ENCODE measurements at places on chromosomes 5 and 9. TPM values are rescaled to one million over a fixed set of nuclear protein-coding genes. Genes with fewer than 3 reads are reported as not detected.

Gene PPIC
- total RNA-seq: 30.3 TPM

Gene LRRC70
- 0.16 TPM for total RNA-seq

Gene CER1
- total RNA-seq: not detected

Gene PRSS3
- 0.89 TPM for total RNA-seq

Gene ZNF658
- total RNA-seq: 1.5 TPM

Gene FOXD1
- 72.4 TPM for total RNA-seq

Gene C5orf58
- total RNA-seq: not detected

Gene POLR1E
- 19.5 TPM for total RNA-seq

Gene ZBED3
- 3.3 TPM for total RNA-seq

Gene ECSCR
- not detected for total RNA-seq

Gene JADE2
- 30.1 TPM for total RNA-seq

Gene RPS14
- 2,035 TPM for total RNA-seq

Gene TLR4
- total RNA-seq: 12.2 TPM

Gene MCIDAS
- total RNA-seq: not detected

Gene SPATA31D4
- not detected for total RNA-seq

Gene ARSK
- 6.5 TPM for total RNA-seq

Gene GPRIN1
- total RNA-seq: 7.6 TPM

Gene SPATA6L
- total RNA-seq: 2.1 TPM

Gene CARTPT
- not detected for total RNA-seq

Gene TEK
- total RNA-seq: 0.98 TPM

Gene PCDHGA5
- total RNA-seq: 1.5 TPM

Gene FYB1
- not detected for total RNA-seq

Gene SAP30L
- total RNA-seq: 13.7 TPM

Gene TMEM232
- 1.3 TPM for total RNA-seq

Gene GRIA1
- not detected for total RNA-seq

Gene PCSK1
- total RNA-seq: not detected

Gene PCAT7
- total RNA-seq: 0.13 TPM

Gene ZNF483
- 2.3 TPM for total RNA-seq

Gene GARNL3
- 8.2 TPM for total RNA-seq

Gene RNF180
- total RNA-seq: 2.3 TPM

Gene FGFR4
- 15.8 TPM for total RNA-seq

Gene NEUROG1
- total RNA-seq: not detected

Gene F2RL1
- total RNA-seq: 88.1 TPM

Gene PCDHGA11
- total RNA-seq: 10.4 TPM

Gene PHYKPL
- 54.4 TPM for total RNA-seq

Gene IL9
- total RNA-seq: not detected

Gene F12
- 5.1 TPM for total RNA-seq

Gene FBN2
- 24.6 TPM for total RNA-seq

Gene DDX4
- not detected for total RNA-seq

Gene HMGCS1
- 37.2 TPM for total RNA-seq

Gene IL5
- total RNA-seq: not detected

Gene ZNG1F
- total RNA-seq: 0.76 TPM

Gene BTNL8
- total RNA-seq: not detected

Gene SPATA31A3
- not detected for total RNA-seq

Gene PFN3
- total RNA-seq: not detected

Gene SPINK4
- total RNA-seq: not detected

Gene BRD8
- total RNA-seq: 20.3 TPM

Gene SPAG8
- total RNA-seq: 0.33 TPM

Gene PDE4D
- 38.8 TPM for total RNA-seq

Gene CATSPER3
- total RNA-seq: 0.13 TPM

Gene PCDHA4
- total RNA-seq: 0.16 TPM

Gene ZNF462
- 25.7 TPM for total RNA-seq
